ENCODE measurements at places on chromosomes 6 and 20.
A peak's percentile ranks its signal among the peaks of the same experiment; 100 is the strongest.

DNA sequence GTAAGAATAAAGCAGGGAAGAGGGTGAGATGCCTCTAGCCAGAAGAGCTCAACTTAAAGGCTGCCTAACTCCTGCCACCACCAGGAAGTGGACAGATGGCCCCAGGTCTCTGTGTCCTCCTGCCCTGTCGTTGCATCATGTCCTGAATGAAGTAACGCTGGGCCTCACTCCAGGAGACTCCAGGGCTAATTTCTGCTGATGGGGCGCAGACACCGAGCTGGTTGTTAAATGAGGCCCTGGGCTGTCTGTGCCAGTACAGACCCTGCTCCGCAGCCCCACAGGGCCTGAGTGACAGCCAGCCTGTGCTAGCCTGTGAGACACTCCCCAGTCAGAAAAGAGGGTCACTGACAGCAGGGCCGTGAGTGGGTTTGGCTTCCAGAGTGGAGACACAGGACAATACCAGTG, 6.5 kb downstream of the IP6K3 start:
- DNase-seq: no peak

DNA sequence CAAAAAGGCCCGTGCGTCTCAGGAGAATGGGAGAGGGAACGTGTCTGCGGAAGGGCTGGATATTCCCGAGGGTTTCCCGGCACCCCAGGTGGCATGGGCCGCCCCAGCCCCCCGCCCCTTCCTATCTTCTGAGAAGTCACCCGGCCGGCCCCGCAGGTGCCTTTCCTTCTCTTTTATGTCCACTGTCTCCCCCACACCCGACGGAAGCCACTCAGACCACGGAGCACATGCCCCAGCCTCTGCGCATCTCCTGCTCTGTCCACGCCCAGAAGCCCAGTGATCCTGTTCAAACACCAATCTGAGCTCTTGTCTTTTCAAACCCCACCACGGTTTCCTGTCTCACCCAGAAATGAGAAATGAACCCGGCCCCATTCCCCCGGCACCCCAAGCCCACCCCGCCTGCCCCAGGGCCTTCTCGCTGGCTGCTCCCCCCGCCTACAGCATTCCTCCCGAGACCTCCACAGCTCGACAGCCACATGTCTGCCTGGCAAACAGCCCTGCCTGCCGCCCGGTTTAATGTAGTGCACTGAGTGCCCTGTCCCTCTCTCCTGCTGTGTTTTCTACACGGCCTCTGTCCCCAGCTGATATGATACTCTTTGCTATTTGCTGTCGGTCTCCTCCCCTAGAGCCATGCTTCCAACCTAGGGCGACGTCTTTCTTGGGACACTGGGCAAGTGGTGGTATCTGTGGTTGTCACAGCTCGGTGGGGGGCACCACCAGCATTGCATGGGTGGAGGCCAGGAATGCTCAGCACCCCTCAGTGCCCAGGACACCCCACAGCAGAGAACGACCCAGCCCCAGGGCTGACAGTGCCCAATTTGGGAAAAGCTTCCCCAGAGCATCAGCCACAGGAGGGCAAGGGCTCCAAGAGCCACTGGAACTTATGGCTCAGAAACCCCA, 182.7 kb downstream of the TAF4 start:
- DNase-seq: no peak

- DNase-seq: no peak
Observed at GRCh38 chr6:33418690-33419291, 884 bp upstream of the CUTA start.

- DNase-seq: no peak
Observed at GRCh38 chr6:45504947-45505346, 127.2 kb upstream of the SUPT3H start.

- DNase-seq: no peak
Observed at GRCh38 chr20:25220810-25221591, 25.5 kb downstream of the ENTPD6 start.

GRCh38 chr6:111469543-111469942, 13.5 kb downstream of the REV3L start:
- DNase-seq: no peak

GRCh38 chr6:33744001-33744848, 2.5 kb downstream of the IP6K3 start:
- DNase-seq: peak; percentile 52

DNA sequence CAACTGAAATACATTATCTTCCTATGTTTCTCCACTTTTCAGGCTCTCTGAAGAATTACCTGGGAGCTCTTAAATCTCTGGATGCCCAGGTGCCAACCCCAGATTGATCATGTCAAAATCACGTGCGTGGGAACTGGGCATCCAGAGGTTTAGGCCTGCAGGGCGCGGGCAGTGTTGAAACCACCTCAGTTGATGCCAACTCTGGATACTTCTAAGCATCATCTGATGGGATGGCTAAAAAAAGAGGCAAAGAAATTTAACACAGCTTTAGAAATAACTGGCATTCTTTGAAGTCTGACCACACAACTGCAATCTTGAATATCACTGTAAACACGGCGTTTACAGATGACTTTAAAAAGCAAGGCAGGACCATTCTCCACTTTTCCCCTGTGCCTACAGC, 41.9 kb downstream of the PTGIS start:
- no peak for DNase-seq

DNA sequence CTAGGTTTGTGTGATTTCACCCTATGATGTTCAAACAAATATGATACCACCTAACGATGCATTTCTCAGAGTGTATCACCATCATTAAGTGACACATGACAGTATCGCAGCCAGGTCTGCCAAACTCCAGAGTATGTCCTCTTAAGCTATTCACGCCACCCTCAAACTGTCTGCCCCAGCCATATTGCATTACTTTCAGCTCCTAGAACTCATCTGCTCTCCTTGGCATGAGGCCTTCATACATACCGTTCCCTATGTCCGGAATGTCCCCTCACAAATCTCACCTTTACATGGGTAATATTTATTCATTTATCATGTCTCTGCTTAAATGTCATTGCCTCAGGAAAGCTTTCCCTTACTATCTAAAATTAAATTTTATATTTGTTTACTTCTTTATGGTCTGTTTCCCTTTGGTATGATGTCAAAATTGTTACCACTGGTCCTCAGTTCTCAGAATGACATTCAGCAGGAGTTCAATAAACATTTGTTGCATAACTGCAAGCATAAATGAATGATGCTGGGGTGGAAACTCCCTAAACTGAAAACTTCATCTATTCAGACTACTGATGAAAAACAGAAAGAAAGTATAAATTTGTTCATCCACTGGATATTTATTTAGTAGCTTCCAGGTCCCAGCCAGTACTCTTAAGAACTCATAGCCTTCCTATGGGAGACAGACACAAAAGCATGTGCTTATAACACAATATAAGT, 3.2 kb downstream of the SESN1 start:
- no peak for DNase-seq

DNA sequence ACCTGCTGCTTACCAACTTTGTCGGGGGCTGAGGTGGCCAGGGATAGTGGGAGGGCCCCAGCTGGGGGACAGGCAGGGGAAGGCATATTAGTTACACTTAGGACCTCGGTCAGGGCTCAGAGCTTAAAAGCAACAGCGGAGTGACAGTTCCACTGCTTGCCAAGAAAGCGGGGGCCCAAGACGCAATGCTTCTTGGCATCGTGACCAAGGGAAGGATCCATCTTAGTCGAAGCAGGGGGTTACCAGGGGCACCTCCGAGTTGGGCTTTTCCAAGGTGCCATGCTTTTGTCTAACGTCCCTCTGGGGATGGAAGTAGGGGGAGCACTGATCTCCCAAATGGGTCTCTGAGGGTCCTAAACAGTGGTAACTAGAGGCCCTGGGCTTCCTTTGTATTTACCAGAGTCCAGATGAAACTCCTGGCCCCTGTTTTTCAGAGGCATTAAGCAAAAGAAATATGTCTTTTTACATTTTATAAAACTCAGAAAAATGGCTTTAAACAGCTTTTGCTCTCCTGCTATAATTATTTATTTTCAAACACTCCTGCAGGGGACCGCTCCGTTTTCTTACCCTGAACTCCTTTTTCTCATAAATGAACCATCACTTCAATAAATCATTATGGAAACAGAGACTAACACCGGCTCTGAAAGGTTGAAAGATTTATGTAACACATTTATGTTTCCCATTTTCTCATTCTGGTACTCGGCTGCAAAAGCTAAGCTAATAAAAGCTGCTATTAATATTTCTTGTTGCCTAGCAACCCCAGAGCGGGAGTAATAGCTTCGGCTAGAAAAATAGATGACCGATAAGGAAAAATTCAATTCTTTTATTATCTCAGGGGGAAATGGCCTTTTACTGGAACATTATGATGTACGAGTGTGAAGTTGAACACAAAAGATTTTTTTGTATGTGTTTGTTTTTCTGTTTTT, 100.4 kb downstream of the TOX2 start:
- DNase-seq: no peak

GRCh38 chr6:96101564-96101963, 85.8 kb downstream of the FUT9 start:
- no peak for DNase-seq

- DNase-seq: no peak
Observed at GRCh38 chr20:24798930-24799705, 150.0 kb upstream of the CST7 start.

- DNase-seq: no peak
Observed at GRCh38 chr20:4073852-4074741, 58.7 kb upstream of the RNF24 start.

DNA sequence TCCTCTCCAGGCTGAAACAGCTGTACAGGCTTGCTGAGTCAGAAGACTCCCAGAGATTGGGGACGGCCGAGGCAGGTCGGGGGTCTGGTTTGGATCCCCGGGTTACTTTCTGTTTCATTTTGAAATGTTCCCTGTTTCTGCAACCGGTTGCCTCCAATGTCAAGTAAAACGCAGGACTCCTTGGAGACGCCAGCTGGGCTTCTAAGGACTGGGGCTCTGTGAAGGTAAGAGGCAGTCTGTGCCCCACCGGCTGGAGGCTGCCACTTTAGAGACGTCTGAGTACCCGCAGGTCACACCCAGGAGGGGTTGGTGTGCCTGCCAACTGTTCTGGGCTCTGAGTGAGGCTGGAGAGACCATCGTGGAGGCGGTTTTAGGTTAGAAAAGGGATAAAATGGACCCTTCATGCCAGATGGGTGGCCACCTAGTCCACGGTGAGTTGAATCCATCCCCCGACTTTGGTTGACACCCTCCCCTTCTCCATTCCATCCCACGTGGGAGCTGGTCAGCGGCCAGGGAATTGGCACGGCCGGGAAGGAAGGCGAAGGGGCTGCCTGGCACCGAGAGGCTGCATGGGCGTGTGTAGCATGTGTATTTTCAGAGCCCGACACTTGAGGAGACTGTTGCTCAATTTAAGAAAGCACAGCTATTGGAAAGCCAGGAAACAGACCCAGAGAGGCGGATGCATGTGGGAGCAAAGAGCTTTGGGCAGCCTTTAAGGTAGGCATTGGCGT, 240.9 kb downstream of the PHACTR1 start:
- no peak for DNase-seq

GRCh38 chr20:37291724-37292126, 2.3 kb downstream of the MANBAL start:
- no peak for DNase-seq

DNA sequence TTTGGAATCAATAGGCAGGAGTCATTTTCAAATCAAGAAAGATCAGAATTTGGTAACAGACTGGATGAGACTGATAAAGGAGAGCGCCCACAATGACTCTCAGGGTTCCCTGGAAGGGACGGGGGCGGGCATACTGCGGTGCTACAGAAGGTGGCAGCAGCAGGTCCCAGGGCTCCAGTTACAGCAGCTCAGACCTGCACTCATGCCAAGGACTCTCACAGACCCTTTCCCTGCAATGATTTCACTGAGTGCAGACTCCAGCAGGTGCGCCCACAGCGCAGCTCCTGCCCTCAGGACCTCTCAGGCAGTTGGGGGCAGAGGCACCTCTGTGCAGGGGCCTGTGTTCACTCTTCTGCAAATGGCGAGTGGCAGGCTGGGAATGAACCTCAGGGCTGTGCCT, 359.8 kb downstream of the ZFAND3 start:
- no peak for DNase-seq

DNA sequence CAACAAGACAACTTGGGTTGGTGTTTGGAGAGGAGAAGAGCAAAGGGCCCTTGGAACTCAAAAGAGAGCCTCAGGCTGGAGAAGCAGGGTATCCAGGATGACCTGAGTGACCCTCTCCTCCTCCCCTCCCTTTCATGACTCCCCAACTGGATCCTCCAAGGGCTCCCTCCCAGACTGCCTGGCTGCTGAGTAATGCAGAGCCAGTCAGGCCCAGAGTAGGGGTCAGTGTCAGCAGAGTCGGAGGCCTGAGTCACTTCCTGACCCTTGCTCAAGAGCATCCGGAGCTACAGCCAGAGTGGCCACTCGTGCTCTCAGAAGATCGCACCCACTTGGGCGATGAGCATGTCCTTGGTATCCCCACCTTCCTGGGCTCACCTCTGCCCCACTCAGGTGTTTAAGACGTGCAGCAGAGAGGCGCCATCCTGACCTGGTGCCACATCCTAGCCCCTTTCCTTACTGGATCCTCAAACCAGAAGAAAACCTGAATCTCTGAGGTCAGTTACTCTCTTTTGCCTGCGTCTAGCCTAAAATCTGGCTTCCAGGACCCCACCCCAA, 2.8 kb upstream of the MAPK13 start:
- DNase-seq: no peak

DNA sequence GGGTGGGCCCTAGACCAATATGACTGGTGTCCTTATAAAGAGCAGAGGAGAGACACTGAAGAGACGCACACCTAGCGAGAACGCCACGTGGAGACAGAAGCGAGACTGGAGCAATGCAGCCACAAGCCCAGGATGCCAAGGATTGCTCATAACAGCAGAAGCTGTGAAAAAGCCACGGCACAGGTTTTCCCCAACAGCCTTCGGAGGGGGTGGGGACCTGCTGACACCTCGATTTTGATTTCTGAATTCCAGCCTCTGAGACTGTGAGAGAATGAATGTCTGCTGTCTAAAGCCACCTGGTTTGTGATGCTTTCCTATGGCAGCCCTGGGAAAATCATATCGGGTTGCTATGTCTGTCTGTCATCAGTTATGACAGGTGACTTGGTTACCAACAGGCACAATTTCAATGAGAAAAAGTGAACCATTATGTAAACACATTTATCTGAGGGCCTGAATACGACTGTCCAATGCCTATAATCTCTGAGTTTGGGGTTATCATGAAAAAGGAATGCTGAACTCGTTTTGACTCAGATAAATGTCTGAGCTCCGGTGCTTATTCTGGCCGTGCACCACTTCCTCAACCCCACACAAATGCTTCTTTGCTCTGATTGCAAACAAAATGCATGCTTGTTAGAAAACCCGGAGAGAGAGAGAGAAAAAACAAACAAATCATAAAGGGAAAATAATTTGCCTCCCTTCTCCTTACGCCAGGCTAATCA, 769.7 kb downstream of the PTPRT start:
- no peak for DNase-seq

DNA sequence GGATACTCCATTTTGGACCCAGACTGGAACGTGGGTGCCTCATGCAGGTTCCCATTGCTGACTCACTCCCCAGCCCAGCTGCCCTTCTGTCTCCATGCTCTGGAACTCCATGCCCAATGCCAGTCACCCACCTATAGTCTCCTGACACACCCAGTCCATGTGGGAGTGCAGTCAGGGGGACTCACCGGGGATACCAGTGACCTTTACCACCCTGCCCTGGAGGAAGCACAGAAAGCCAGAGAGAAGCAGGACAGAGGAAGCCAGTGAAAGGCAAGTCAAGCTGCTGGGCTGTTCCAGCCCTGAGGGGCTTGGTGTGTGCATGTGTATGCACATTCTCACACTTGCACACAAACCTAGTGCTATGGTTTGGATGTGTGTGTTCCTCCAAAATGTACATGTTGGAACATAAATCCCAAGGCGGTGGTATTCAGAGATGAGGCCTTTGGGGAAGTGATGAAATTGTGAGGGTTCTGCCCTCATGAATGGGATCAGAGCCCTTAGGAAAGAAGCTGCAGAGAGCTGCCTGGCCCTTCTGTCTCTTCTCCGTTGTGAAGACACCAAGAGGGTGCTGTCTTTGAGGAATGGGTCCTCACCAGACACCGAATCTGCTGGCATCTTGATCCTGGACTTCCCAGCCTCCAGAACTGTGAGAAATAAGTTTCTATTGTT, 121.4 kb upstream of the MAFB start:
- DNase-seq: no peak
